Fibroblast of mammary gland (primary cell): ENCODE measurements at places on chromosomes 16 and 17.
A peak's percentile ranks its signal among the peaks of the same experiment; 100 is the strongest.

- no peak for DNase-seq
Observed at GRCh38 chr16:20167323-20167722, 93.6 kb upstream of the GPR139 start.

DNA sequence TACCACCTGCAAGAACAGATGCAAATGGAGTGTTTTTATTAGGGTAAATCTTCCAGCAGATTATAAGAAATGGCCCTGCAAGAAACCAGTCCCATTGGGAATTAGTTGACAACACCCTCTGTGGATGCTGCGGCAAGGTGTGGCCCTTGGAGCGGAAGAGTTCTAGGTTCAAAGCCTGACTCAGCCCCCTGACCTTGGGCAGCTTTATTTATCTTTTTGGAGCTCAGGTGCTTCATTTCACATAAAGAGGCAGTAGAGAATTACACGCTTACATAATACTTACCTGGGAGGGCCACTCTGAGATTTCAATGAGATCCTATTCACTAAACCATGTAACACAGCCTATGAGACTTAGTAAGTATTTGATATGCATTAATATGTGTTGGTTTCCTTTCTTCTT is 318.2 kb upstream of the SOX9 start:
- DNase-seq = no peak

DNA sequence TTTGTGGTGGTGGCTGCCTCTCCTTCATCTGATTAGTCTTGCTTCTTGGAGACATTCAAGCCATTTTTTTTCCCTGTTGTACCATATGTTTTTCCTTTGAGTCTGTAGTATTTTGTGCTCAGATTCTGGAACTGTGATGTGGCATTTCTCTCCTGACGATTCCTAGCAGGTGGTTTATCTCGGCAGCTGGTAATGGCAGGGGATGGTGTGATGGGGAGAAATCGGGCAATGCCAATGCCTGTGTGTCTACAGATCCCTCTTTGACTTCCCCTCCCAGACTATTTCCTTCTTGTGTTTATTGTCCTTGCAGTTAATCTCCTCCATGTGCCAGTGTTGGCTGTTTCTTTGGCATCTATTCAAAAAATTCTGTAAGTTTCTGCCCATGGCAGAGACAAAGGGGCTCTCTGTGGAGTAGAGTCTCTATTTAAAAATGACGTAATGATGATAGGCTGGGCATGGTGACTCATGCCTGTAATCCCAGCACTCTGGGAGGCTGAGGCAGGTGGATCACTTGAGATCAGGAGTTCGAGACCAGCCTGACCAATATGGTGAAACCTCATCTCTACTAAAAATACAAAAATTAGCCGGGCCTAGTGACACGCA is 90.2 kb upstream of the ERCC4 start:
- no peak for DNase-seq

- DNase-seq = no peak
Observed at GRCh38 chr16:12257926-12258561, 281.5 kb downstream of the SNX29 start.

- no peak for DNase-seq
Observed at GRCh38 chr17:74394977-74395376, 27.7 kb downstream of the GPR142 start.

DNA sequence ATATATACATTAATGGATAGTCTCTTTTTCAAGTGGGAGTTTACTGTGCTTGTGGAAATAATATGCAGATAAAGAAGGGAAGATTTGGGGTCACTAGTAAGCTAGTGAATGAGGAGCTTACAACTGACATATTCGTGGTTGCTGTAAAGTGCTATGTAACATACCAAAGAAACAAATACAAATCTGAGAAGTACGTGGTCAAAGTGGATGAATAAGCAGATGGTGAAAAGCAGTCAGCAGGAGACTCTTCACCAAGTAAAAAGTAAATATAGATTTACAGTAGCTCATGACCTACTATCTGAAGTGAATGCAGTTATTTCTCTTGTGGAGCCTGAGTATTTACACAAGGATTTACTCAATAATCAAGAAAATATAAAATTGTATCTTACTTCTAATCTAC is 136.6 kb upstream of the ELAC2 start:
- DNase-seq = no peak

GRCh38 chr17:39979893-39980350 is 685 bp upstream of the PSMD3 start:
- DNase-seq = peak; percentile 15

DNA sequence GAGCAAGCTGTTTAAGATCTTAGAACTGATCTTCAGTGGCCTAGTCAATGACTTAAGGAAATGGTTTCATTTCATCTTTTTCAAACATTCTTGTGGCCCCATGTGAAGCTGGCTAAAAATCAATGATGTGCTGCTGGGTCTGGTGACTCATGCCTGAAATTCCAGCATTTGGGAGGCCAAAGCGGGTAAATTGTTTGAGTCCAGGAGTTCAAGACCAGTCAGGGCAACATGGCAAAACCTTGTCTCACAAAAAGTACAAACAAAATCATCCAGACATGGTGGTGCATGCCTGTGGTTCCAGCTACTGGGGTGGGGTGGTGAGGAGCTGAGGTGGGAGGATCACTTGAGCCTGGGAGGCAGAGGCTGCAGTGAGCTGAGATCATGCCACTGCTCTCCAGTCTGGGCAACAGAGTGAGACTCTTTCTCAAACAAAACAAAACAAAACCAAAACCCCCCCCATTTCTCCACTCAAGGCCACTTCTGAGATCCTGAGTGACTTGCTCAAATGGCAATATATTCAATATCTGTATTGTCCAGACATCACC is 17.4 kb upstream of the COL1A1 start:
- peak; percentile 96 for DNase-seq

DNA sequence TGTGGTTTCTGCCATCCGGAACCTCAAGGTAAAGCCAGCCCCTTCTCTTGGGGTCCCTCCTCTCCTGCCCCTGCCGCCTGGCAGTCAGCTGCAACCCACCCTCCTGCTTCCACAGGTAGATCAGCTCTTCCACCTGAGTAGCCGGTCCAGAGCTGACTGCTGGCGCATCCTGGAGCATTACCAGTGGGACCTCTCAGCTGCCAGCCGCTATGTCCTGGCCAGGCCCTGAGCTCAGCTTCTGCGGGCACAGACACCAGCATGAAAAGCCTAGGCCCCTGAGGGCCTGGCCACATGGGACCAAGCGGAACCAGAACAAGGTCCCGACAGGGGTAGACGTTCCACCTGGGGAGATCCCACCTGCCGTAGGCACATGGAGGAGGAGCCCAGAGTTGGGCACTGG is 5.5 kb downstream of the PLSCR3 start:
- DNase-seq = no peak

GRCh38 chr16:4006397-4006999 is 109.7 kb downstream of the ADCY9 start:
- DNase-seq = no peak

GRCh38 chr17:59219370-59219769 is 941 bp upstream of the GDPD1 start:
- no peak for DNase-seq

DNA sequence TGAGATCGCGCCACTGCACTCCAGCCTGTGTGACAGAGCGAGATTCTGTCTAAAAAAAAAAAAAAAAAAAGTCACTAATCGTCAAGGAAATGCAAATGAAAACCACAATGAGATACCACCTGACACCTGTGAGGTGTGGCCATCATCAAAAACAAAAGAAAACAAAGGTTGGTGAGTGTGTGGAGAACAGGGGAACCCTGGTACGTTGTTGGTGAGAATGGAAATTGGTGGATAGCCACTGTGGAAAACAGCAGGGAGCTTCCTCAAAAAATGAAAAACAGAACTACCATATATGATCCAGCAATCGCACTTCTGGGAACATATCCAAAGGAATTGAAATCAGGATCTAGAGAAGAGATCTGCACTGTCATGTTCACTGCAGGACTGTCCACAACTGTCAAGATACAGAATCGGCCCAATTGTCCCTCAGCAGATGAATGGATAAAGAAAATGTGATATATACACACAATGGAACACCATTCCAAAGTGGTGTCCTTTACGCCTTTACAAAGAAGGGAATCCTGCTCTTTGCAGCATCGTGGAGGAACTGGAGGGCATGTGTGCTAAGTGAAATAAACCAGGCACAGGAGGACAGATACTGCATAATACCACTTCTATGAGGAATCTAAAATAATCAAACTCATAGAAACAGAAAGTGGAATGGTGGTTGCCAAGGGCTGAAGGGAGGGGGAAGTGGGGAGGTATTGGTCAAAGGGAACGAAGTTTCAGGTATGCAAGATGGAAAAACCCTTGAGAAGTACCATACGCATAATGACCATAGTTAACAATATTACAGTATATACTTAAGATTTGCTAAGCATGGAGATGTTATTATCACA is 63.5 kb upstream of the PLCG2 start:
- DNase-seq = no peak

- DNase-seq = peak; percentile 92
Observed at GRCh38 chr16:64983963-64984362, 137.9 kb downstream of the CDH11 start.

- DNase-seq = no peak
Observed at GRCh38 chr17:5297245-5297644, 15.2 kb downstream of the RABEP1 start.

GRCh38 chr17:59415397-59415796 is 83.9 kb downstream of the YPEL2 start:
- no peak for DNase-seq
